ENCODE measurements at places on chromosomes 11 and 22.

DNA sequence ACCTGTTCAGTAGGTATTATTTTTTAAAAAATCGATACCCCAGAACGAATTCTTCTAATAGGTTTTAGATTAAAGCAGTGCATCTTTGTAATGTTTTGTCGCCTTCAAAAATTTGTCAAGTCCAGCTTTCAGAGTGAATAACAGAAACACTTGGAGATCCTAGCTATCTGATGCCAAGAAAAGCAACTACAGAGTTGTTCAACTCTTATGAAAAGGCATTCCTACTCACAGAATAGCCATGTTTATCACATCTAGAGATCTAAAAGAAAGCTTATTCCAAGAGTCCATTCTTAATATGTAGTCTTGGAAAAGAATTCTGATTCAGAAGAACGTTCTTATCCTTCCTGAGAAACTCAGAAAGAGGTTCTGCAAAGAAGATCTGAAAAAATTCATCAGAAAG, 268.5 kb downstream of the TTC28 start:
- DNase-seq, result no peak

- DNase-seq, result no peak
These were observed 1.2 kb downstream of the DNAJC4 start for GRCh38 chr11:64231546-64231945.

DNA sequence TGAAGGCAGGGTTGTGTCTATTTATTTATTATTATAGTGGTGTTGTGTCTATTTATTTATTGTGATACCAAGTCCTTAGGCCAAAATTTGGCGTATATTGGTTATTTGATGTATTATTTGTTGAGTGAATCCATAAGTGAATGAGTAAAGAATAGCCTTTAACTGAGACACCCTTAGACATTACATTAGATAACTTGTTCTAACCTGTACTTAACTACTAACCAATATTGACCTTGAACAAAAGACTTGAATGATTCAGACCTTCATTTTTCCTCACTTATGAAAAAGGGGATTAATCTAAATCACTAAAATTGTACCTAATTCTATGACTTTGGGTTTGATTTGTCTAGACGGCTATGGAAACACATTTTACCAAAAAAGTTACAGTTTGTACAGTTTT, 370.5 kb downstream of the JRKL start:
- no peak for DNase-seq

DNA sequence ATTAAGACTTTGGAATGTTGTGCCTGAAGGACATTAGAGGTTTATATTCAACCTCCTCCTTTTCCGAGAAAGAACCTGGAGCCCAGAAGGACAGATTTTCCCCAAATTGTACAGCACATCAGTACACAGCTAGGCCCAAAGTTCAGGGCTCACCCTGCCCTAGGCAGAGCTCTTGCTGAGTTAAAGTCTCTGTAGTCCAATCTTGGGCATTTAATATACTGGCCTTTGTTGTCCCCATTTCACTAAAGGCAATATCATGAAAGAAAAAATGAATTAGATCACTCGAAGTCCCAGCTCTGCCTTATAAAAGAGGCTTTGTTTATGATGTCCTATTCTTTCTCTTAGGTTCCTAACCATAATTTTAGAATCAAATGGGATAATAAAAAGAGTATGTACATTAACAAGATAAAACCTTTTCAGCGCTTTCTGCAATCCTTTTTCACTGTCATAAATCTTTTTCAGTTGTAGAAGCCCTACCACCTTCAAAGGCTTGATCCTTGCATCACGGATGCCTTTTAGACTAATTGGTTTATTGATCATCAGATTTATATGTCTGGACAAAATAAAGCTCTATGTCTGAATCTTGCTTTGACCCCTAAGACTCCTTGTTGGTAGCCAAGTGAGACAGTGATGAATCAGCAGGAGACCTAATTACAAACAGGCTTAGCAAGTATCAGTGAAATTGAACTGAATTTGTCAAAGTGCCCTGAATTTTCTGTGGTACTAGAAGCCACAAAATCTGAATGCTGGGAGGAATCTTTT, 39.8 kb downstream of the RELT start:
- no peak for DNase-seq

DNA sequence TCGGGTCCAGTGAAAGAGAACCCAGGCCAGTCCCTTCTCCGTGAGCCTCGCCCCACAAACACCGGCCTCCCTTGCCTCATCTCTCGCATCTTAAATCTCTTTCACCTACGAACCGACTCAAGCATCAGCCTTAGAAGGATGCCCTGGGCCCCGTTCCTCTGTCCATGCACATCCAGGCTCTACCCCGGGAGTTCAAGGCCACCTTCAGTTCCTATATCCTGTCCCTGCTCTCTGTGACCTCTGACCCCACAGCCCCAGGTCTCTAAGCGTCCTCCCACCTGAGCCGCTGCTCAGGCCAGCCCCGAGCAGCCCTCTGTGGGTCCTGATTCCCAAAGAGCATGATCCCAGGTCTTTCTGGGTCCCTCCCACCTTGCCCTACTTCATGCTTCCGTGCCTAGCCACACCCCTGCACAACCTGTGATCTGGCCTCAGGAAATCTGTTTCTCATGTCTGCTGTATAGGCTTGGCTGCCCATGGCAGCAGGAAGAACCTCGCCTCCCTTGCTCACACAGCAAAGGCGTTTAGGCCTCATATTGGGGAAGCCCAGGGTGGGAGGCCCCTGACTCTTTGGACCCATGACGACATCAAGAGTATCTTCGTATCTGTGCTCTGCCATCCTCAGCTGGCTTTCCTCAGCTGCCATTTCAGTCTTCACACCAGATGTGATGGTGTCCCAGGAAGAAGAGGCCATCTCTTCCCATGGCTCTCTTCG, 77.5 kb upstream of the SEPTIN5 start:
- no peak for DNase-seq

Measured in activated CD4-positive, alpha-beta T cell treated with anti-CD3 and anti-CD28 coated beads for 24 hours (primary cell).